ENCODE measurements at places on chromosomes 5 and 9. TPM values are rescaled to one million over a fixed set of nuclear protein-coding genes. Genes with fewer than 3 reads are reported as not detected.

Gene PAPPA
- total RNA-seq, result 3.9 TPM

Gene LRSAM1
- 44.0 TPM for total RNA-seq

Gene BTNL3
- total RNA-seq, result not detected

Gene RAD17
- 22.4 TPM for total RNA-seq

Gene SOHLH1
- not detected for total RNA-seq

Gene BRINP1
- not detected for total RNA-seq

Gene ROR2
- not detected for total RNA-seq

Gene SLC25A2
- total RNA-seq, result 0.33 TPM

Gene GLRX
- total RNA-seq, result 23.0 TPM

Gene ZNF454
- total RNA-seq, result not detected

Gene OR1Q1
- total RNA-seq, result not detected

Gene GAS1
- total RNA-seq, result not detected

Gene C5orf15
- total RNA-seq, result 45.0 TPM

Gene UBAC1
- 27.6 TPM for total RNA-seq

Gene ZNF658
- 4.1 TPM for total RNA-seq

Gene F12
- 14.5 TPM for total RNA-seq

Gene ARID3C
- total RNA-seq, result not detected

Gene SCGB3A2
- total RNA-seq, result not detected

Gene TPM2
- 60.0 TPM for total RNA-seq

Gene SH3GL2
- total RNA-seq, result not detected

Gene C5orf58
- not detected for total RNA-seq

Gene LMX1B
- not detected for total RNA-seq

Gene EGR1
- total RNA-seq, result 24.7 TPM

Gene IQGAP2
- total RNA-seq, result not detected

Gene ZDHHC11B
- total RNA-seq, result not detected

Gene SV2C
- total RNA-seq, result not detected

Gene PSD2
- total RNA-seq, result 0.08 TPM

Gene STPG3
- 0.46 TPM for total RNA-seq

Gene DIRAS2
- not detected for total RNA-seq

Gene C5orf22
- 46.7 TPM for total RNA-seq

Gene PCDHB2
- 4.0 TPM for total RNA-seq

Gene PJA2
- 29.9 TPM for total RNA-seq

Gene TSSK1B
- not detected for total RNA-seq

Gene GFI1B
- total RNA-seq, result not detected

Gene PCA3
- not detected for total RNA-seq

Gene NTRK2
- total RNA-seq, result not detected

Gene LCN15
- not detected for total RNA-seq

Gene TAF11L2
- total RNA-seq, result not detected

Gene DENND1A
- 26.8 TPM for total RNA-seq

Gene PCDHGA6
- total RNA-seq, result 0.17 TPM

Gene IL9
- total RNA-seq, result not detected

Gene TLR4
- 0.28 TPM for total RNA-seq

Gene TMEM252
- total RNA-seq, result not detected

Gene EXOC3
- 188 TPM for total RNA-seq

Gene FBLL1
- not detected for total RNA-seq

Gene NOXA1
- total RNA-seq, result 22.8 TPM

Gene FAF2
- 41.2 TPM for total RNA-seq

Measured in PC-9 (cell line).